Uterus (tissue), 4 donors: ENCODE measurements at places on chromosomes 1 and 21.

DNA sequence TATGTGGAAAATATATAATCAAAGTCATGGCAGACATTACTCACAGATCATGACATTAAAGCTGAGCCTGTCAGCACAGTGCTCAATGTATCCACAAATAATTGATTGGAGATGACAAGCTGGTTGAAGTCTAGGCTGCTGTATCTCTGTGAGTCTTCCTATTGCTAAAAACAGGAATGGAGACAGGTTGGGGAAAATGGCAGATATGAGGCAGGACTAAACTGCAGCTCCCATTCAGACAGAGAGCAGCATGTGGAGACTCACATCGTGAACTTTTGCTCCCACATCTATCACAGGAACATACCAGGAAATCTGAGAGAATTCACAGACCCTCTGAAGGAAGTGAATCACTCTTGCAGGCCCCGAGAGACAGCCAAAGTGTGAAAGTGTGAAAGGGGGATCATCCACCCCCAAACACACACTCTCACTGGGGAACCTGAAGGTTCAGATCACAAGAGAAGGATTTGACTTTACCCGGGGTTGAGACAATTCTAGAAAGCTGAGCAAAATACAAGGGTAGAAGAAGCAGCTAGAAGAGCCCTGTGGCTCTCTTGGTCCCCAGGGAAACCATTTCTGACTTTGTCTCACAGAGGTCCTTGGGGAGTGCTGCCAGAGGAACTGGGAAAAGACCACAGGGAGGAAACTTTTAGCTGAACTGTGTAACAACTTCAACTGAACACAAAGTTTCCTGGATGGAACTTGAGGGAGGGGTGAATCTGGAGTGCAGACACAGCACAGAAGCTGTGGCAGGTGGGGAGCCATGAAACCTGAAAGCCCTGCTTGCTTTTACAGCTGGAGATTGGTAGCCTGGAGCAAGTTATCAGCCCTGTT, 173.4 kb downstream of the S1PR1 start:
- no peak for DNase-seq

DNA sequence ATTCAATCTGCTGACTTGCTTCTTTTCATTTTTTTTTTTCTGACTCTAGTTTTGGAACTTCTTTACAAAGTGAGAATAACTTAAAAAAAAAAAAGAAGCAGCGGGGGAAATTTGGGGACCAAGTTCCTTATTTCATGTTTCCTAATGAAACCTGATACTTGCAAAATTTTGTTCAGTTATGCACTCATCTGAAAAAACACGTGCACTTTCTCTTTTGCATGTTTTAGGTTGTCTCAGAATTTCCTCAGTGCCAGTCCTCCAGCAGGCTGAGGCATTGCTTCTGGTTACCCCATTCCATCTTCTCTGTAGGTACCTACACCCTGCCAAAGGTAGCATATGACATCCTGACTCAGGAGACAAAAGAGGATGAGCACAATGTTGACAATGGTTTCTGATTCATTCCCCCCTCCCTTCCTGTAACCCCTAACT, 299.7 kb downstream of the GRIK1 start:
- DNase-seq: no peak

DNA sequence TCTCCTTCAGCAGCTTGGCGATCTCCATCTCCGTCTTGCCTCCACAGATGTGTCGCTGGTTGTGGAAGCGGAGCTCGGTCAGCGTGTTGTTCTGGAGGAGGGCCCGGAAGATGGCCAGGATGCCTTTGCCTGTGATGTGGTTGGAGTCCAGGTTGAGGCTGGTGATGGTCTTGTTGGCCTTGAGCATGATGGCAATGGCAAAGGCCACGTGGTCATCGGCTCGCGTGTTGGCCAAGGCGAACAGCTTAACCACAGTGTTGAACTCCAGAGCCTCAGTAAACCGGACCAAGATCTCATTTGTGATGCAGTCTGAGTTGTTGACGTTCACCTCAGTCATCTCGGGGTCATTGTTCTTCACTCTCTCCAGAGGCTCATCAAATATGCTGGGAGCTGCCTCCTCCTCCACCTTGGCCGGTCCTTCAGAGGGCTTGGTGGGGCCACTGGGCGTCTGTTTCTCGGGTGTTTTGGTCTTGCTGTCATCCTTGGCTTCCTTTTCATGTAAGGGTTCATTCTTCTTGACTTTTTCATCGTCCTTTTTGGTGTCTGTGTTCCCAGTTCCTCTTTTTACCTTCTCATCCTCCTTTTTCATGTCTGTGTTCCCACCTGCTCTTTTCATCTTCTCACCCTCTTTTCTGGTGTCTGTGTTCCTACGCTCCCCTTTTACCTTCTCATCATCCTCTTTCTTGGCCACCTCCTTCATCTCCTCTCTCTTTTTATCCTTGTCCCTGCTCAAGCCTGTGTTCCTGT, 11.2 kb downstream of the SHISA4 start:
- DNase-seq: peak; percentile 31

DNA sequence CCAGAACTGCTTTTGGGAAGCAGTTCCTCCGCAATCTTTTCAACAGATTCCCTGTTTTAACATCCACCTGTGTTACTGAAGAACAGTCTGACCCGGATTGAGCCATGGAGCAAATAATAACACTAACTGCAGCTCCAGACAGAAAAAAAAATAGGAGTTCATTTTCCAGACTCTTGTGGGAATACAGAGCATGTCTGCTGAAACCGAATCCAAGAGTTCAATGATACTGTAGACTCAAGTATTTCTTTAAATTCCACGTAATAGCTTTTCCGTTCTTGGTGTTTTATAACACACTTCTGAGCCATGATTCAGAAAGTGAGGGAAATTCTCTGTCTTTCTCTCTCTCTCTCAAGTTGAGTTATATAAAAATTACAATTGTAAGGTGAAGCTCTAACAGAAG, 60.6 kb downstream of the DDAH1 start:
- no peak for DNase-seq

DNA sequence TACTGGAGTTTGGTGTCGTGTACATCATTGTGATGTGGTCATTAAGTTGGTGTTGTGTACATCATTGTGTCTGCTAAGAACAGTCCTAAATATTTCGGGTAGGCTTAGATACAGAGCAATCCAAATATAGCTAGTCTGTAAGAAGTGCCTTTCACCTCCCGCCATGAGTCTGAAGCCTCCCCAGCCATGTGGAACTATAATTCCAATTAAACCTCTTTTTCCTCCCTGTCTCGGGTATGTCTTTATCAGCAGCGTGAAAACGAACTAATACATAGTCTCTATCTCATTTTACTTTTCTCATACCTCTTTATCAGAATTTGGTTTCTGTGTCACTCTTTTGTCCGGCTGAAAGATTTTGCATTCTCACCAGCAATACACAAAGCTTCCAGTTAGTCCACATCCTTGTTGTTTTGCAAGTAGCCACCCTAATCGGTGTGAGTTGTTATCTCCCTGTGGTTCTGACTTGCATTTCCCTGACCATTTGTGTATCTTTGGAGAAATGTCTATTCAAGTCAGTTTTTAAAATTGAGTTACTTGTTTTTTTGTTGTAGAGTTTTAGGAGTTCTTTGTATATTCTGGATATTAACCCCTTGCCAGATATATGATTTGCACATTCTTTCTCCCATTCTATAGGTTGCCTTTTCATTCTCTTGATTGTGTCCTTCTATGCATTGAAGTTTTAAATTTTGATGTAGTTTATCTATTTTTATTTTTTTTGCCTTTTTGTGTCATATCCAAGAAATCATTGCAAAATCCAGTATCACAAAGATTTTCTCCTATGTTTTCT, 56.5 kb downstream of the FNBP1L start:
- DNase-seq: no peak
